ENCODE measurements at places on chromosomes 12 and 14.

DNA sequence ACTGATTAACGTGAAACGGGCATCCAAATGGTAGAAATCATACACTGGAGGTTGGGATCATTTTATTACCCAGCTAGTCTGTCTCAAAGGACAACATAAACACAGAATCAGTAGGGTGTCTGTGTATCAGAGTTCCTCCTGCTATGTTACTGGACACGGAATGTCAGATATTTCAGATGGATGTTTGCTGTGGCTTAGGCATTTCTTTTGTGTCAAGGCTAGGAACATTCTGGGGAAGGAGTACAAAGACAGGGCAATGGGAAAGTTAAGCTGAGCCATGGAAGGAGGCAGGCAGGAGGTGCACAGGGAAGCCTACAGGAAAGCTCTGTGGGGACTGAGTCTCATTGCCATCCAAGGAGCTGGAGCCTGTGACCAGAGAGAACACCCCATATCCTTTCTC lies 254.6 kb downstream of the C12orf75 start:
- DNase-seq = no peak

DNA sequence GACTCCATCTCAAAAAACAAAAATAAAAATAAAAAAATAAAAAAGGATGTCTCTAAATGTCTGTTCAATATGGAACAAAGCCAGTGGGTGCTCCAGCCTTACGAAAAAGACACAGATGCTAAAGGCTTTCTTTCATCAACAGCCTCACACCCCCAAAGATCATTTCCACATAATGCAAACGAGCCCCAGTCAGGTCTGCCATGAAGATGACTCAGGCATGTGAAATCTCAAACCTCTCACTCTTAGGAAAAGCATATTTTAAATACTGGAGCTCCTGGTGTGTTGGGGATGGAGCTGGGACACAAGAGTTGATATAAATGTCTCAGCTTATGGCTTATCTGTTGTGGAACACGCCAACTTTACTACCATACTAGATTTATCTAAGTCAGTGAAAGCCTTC lies 49.9 kb upstream of the PLXNC1 start:
- DNase-seq = peak; percentile 90

GRCh38 chr14:76502638-76503037 lies 126.7 kb downstream of the ESRRB start:
- no peak for DNase-seq

DNA sequence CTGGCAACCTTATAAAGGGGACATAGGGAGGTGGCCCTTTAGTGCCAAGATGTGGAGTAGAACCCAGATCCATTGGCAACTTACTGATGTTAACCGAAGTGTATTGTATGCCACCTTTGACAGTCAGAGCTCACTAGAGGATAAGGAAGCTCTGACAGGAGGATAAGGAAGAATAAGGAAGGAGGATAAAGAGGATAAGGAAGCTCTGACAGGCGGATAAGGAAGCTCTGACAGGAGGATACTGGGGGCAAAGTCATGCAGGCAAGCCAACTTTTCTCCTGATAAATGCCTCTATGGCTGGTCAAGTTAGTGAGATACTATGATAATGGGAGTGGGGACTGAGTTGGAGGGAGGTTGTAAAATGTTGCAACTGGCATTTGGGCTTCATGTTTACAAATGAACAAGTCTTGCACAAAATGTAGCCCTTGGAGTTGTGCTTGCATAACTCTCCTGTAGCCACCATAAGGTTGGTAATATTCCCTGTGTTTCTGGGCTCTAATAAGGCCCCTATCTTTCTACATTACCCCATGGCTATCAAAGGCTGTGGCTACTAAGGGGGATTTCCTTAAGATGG lies 17.7 kb upstream of the DHRS2 start:
- DNase-seq = no peak

GRCh38 chr12:5525783-5526367 lies 94.0 kb downstream of the NTF3 start:
- DNase-seq = no peak

- no peak for DNase-seq
Observed at GRCh38 chr12:111196532-111196931, 172.4 kb downstream of the PHETA1 start.

GRCh38 chr14:20440882-20441281 lies 4.9 kb upstream of the KLHL33 start:
- DNase-seq = no peak

DNA sequence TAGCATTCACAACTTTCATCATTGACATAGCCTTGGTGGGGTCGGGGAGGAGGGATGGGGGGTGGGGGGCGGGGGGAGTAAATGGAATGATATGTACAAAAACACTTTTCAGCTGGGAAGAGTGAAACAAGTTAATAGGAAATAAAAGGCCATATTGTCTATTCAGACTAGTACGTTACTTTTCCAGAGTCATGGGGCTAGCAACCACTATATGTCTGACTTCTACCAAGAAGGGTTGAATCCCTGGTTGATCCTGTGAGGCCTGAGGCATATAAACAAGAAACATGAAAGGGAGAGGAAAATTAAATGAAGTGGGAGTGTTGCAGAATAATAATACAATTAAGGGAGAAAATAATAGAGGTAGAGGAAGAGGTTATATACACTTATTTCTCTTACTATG lies 225.5 kb downstream of the ERC1 start:
- DNase-seq = no peak

Measured in fibroblast of skin of left quadriceps (primary cell).